ENCODE measurements at places on chromosomes 11 and 22.

- DNase-seq, result no peak
Measured at GRCh38 chr11:16613262-16613511, 125.3 kb upstream of the C11orf58 start.

DNA sequence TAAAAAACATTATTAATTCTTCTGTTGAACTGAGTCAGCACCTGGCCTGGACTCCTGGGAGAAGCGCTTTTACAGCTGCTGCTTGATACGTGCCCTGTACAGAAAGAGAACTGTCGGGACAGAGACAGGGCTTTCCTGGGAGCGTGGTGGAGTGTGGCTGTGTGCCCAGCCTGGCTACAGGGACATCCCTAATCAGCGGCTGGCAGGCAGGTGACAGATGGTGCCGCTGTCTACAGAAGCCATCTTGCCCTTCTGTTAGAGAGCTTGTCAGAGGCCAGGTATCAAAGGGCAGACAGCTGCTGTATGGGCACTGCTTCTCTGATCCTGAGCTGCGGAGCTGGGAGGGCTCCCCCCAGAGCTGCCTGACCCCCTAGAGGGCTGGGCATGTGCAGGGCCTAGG, 361.8 kb downstream of the TENM4 start:
- DNase-seq, result no peak

DNA sequence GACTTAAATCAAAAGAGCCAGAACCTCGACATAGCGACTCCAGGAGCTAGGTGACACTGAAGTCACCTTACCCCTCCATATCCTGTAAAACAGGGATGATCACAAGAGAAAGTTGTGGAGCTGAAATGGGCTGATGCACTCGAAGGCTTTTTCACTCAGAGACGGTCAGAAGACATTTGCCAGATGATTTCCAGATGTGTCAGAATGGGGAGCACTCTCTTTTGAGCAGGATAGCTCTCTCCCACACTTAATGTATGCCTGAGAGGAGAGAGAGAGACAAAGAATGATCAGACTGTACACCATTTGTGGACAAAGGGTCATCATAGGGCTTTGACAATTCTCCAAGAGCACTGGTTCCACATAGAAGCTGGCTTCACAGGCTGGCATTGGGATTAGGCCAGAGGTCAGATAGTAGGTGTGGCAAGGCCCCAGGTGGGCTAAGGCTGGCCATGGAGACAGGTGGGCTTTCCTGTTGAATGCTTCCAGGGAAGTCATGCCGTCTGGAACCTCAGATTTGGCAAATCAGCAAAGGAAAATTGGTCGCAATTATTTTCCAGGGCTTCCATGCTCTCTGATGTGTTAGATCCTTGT, 42.3 kb upstream of the ETS1 start:
- DNase-seq, result no peak

DNA sequence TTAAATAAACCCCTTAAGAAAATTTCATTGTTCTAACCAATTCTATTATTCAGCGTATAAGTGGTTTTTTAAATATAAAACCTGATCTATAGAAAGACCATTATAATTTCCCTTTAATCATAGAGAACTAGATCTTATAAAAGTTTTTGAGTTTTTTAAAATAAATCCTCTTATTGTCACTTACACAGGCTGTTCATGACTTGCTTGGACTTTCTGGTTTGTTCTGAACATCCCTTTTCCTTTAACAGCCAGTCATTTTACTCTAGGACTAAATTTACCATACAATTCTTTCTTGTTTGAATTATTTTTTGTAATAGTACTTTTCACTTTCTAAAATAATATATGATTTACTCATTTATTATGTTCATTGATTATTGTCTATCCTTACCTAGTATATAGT, 4.7 kb downstream of the NXPE2 start:
- no peak for DNase-seq

DNA sequence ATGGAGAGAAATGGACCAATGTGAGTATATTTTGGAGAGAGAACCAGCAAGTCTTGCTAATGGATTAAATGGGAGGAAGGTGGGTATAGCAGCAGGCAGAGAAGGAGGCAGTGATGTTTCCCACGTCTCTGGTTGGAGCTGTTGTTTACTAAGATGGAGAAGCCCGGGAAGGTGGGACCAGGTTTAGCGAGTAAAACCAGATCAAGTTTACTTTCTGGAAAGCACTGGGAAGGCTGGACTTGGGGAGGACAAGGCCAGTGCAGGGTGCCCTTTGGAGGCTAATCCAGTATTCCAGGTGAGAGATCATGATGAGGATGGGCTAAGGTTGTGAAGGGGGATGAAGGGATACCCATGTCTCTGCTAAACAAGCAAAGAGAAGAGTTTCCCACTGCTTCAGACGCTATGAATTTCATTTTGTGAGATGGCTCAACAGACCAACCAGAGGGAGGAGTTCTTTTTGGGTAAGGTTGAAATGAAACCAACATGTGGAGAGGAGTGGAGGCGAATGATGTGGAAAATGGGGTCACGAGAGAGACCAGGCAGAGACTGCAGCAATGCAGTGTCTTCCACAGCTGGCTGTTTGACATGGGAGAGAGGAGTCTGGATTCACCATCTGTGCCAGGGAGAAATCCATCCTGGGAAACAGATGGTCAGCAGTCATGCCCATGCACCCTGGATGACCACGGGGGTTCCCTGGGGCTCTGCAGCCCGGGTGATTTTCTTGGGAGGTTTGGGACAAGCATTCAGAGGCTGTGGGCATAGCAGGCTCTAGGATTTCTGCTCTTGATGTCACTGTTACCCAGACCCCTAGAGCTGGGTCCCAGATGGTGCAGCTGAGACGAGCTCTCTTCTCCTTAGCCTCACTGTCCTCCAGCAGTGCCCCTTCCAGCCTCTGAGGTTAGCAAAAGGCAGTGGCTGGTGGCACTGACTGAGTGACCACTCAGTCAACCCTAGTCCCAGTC, 24.9 kb downstream of the COMMD9 start:
- no peak for DNase-seq

DNA sequence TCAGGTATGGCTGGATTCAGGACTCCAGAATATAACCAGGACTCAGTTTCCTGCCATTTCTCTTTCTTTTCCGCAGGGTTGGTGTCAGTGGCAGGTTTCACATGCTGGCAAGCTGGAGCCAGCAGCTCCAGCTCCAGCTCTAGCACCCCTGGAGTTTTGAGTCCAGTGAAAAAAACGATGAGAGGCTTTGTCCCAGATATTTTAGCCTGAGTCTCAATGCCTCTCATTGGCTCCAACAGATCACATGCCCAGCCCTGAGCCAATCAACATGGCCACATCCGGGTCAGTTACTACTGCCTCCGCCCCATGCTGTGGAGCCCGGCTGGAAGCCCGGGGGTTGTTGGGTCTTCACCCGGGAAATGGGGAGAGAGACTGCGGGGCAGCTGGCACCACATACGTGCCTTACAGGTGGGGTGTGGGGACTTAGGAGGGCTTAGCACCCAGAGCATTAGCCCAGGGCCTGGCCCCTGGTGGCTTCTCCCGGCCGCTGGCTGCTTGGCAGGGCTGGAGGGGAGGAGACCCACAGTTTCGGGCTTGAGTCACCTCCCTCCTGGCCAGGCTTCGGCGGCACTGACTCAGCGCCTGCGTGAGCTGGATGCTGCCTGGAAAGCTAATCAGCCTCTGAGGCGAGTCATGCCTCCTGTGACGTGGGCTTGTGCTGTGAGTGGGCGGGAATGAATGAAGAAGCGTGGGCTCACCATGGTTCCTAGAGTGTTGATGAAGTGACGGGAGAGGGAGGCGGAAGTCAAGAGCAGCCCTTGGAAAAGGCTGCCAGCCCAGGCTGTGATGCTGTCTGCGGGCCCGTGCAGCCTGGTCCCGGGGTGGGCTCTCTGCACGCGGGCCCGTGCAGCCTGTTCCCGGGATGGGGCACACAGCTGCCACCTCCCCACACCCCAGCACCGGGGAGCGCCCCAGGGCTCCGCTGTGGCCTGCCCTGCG, 15.3 kb upstream of the MRTFA start:
- peak; percentile 79 for DNase-seq

- DNase-seq, result no peak
Measured at GRCh38 chr11:63937713-63938478, 906 bp upstream of the NAA40 start.

DNA sequence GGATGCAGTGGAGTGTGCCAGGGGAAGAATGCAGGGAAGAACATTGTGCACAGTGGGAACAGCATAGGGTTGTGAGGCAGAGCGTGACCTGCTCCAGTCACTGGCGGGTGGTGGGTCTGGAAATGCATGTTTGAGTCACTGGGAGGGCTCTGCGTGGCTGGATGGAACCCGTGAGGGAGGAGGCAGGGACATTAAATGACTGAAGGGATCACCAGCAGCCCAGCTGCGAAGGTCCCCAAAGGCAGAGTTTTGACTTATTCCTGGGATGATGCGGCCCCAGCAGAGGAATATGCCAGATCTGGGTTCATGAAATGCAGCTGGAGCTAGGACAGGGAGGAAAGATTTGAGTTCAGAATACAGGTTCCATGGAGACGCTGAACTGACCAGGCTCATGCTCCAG, 104.0 kb upstream of the FGF3 start:
- DNase-seq, result no peak

DNA sequence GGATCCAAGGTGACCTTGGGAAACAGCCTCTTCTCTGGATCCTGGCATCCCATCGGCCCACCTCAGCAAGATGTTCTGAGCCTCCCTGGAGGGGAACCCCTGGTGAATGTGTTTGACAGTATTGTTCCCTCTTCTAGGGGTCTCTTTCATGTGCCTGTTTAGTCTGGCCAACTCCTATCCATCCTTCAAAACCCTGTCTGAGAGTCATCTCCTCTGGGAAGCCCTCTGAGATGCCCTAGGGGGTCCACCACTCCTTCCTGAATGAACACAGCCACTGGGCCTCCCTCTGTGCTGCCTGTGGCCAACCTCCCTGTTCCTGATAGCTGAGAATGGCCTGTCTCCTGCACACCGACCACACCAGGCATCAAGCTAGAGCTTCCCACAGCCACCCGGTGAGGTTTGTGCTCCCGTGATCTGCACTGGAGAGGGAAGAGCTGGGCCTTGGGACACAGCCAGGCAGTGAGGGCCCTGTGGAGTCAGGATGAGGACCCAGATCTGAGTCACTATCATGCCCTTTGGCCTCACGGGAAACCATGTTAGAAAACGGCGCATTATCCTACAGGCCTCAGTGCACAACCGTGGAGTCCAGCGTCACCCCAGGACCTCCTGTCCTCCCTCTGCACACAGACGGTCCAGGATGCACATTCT, 8.8 kb downstream of the WNT7B start:
- no peak for DNase-seq

- DNase-seq, result no peak
Measured at GRCh38 chr11:9201372-9202162, 63.6 kb downstream of the DENND5A start.

DNA sequence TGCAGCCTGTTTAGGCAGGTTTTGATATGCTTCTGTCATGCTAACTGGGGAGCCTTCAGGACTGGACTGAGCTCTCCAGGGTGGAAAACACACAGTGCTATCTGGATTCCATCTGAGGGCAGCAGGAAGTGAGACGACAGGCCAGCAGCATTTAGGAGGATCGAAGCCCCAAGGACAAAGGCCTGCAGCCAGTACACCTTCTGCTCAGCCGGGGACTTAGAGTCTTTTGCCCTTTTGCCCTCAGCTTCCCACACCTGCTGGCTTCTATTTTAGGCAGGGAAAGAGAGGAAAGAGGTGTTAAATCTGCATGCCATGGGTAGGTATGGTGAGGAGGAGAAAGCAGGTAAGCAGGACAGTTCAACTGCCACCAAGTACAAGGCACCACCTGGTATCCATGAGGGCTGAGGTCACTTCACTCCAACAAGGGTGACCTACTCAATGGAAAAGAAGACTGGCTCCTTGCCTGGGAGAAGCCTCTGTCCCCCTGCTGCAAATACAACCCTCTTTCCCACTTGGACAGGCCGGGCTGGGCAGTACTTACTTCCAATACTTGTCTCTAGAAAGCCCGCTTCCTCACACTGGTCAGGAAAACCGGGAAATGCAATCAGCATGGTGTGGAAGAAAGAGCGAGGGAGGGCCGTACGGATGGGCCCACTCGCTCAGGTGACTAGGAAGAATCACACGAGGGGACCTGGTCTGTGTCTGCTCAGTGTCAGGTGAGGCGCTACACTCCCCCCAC, 12.3 kb downstream of the LARGE2 start:
- DNase-seq, result no peak

- DNase-seq, result peak; percentile 67
Measured at GRCh38 chr11:44564670-44565210, 723 bp upstream of the CD82 start.

- DNase-seq, result no peak
Measured at GRCh38 chr11:85431319-85431718, 195.8 kb downstream of the DLG2 start.

GRCh38 chr11:60314635-60315321, 12.3 kb upstream of the MS4A6E start:
- DNase-seq, result no peak

DNA sequence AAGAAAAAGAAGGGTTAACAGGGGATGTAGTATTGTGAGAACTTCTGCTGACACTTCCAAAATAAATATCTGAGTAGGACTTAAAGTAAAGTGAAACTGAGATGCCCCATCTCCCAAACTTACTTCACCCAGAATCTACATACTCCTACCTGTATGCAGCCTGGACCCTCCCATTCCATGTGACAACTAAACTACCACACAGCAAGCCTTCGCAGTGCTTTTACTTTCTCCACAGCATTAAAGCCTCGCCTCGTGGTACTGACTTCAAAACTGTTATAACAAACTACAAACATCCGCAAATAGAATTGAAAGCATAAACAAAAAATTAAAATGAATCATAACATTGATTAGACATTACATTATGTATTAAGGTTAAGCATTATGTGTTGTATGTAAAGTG, 985 bp downstream of the MPZL2 start:
- DNase-seq, result no peak

- DNase-seq, result no peak
Measured at GRCh38 chr22:26273011-26273675, 103.9 kb downstream of the SEZ6L start.

- DNase-seq, result no peak
Measured at GRCh38 chr11:78740199-78741071, 165.8 kb upstream of the NARS2 start.

- no peak for DNase-seq
Measured at GRCh38 chr11:2739531-2740274, 39.9 kb upstream of the KCNQ1OT1 start.

- no peak for DNase-seq
Measured at GRCh38 chr11:92152245-92152644, 72.4 kb upstream of the FAT3 start.

DNA sequence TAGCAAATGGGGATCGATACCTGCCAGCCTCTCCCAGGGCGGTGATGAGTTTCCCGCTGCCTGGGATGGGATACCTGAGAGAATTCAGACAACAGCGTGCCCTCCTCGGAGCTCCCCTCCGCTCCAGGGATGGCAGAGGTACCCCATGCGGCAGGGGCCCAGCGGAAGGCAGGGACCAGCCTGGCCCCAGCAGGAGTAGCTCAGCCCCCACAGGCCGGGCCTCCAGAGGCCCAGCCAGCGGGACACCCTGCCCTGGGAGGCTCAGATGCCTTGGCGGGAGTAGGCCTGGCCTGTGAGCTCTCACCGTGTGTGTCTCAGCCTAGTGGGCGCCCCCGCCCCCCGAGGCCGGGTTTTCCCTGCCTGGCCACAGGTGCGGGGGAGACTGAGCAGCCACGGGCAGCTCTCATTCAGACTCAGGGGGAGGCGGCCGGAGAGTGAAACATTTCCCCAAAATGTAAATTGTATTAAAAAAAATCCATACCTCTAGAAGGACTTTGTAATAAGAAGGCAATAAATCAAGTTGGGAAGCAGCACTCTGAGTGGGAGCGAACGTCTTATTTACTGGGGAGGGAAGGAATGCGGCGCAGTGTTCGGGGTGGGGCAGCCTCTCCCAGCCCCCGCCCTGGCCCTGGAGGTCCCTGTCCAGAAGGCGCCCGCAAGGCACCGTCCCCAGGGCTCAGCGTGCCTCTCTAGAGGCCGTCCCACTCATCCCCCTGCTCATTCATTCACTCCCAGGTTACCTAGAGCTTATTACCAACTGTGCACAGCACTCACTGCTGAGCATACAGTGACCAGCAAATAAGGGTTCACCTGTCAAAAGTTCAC, 888.0 kb downstream of the BRD1 start:
- no peak for DNase-seq
